ENCODE measurements at places on chromosomes 1 and 21. TPM values are rescaled to one million over a fixed set of nuclear protein-coding genes. Genes with fewer than 3 reads are reported as not detected.
A peak's percentile ranks its signal among the peaks of the same experiment; 100 is the strongest.

Gene PALMD
- total RNA-seq: 21.5 TPM

Gene BCAN
- not detected for total RNA-seq

Gene PGBD5
- 5.1 TPM for total RNA-seq

Gene HFM1
- 0.64 TPM for total RNA-seq

Gene CFAP126
- not detected for total RNA-seq

Gene NCAM2
- total RNA-seq: 15.9 TPM

- peaks cover 22% of the 10 kb centered on the region for H3K4me1 ChIP-seq
- peak overlapping the region; percentile 99 for H3K27ac ChIP-seq
- H3K27me3 ChIP-seq: no peaks in the 10 kb centered on the region
- DNase-seq: no peak
- H3K4me3 ChIP-seq: peak overlapping the region; percentile 77
- peaks cover 5% of the 10 kb centered on the region for H3K36me3 ChIP-seq
Measured at GRCh38 chr1:58780836-58781452, 2.9 kb downstream of the JUN start.

- no peak overlapping the region for H3K27ac ChIP-seq
- no peaks in the 10 kb centered on the region for H3K36me3 ChIP-seq
- DNase-seq: no peak
- no peaks in the 10 kb centered on the region for H3K27me3 ChIP-seq
- H3K4me1 ChIP-seq: no peaks in the 10 kb centered on the region
Measured at GRCh38 chr1:184596950-184597645, 157.6 kb downstream of the EDEM3 start.

DNA sequence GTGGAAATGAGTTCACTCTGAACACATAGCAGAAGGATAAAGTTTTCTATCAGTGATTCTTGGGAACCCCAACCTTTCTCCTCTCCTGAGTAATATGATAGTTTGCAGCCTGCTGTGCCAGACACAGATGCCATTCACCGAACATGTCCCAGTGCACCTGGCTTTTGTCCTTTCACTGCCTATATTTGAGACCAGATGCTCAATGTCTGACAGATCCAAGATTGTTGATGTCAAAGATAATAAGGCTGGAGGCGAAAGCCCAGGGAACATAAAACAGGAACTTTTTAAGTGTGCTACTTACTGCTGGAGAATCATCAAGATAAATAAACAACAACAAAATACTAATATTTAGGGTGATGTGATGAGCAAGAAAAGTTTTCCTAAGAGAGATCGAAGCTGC lies 139.3 kb downstream of the TIAM1 start:
- H3K36me3 ChIP-seq: no peaks in the 10 kb centered on the region
- no peak overlapping the region for H3K27ac ChIP-seq
- H3K4me3 ChIP-seq: no peak overlapping the region
- peaks cover 13% of the 10 kb centered on the region for H3K4me1 ChIP-seq
- H3K27me3 ChIP-seq: no peaks in the 10 kb centered on the region
- DNase-seq: no peak

GRCh38 chr1:39122056-39122455 lies 82.4 kb upstream of the MACF1 start:
- H3K4me1 ChIP-seq: peaks cover 19% of the 10 kb centered on the region
- no peaks in the 10 kb centered on the region for H3K27me3 ChIP-seq
- DNase-seq: no peak
- no peak overlapping the region for H3K4me3 ChIP-seq
- no peak overlapping the region for H3K27ac ChIP-seq

DNA sequence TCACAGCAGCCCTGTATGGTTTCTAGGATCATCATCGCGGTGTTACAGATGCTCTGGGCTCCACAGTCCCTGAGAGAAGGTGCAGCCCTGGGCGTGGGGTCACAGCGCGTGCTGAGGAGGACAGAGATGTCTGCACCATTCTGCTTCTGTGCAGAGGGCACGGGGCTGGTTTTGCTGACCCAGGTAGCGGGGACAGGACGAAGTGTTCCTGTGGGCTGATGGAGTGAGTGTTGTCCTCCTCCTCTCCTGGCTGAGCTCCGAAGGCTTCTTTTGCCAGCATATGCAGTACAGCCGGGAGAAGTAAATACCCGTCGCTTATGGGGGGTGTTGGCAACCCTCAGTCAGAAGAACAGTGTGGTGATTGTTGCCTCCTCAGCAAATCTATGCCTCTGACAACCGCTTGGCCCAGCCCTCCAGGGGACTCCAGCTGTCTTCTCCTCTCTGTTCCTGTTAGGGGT lies 101.5 kb downstream of the DDX20 start:
- H3K4me1 ChIP-seq: no peaks in the 10 kb centered on the region
- no peak for DNase-seq
- H3K27ac ChIP-seq: no peak overlapping the region
- no peaks in the 10 kb centered on the region for H3K27me3 ChIP-seq
- H3K4me3 ChIP-seq: no peak overlapping the region
- H3K36me3 ChIP-seq: no peaks in the 10 kb centered on the region

DNA sequence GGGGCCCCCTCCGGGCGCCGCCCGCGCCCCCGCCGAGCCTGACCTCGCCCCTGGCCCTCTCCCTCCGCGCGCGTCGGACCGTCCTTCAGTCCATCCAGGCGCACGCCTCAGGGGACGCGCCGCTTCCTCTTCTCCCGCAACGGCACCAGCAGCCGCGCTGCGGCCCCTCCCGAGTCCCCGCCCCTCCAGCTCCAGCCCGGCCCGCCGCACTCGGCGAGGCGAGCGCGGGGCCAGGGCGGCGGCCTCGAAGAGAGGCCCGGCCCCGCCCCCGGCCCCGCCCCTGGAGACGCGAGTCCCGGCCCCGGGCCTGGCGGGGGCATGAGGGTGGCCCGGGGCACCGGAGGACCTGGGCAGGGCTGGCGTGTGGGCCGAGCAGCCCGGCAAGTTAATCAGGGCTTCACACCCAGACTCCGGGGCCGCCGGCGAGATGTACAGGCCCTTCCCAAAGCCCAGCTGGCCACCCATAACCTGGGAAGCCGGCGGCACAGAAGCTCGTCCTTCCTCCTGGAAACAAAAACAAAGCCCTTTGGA lies at the start of gene IGSF3:
TSS of gene IGSF3 (minus strand) at position 159 of the 531 bp plus-strand sequence. CDS start 1,407 bp downstream, outside the sequence.
- DNase-seq: peak; percentile 92
- H3K4me3 ChIP-seq: peak within 1 kb of the TSS; percentile 68
- no peaks in the 10 kb centered on the region for H3K36me3 ChIP-seq
- H3K4me1 ChIP-seq: peaks cover 10% of the 10 kb centered on the region
- H3K27ac ChIP-seq: peak within 1 kb of the TSS; percentile 72
- H3K27me3 ChIP-seq: peaks cover 9% of the 10 kb centered on the region

DNA sequence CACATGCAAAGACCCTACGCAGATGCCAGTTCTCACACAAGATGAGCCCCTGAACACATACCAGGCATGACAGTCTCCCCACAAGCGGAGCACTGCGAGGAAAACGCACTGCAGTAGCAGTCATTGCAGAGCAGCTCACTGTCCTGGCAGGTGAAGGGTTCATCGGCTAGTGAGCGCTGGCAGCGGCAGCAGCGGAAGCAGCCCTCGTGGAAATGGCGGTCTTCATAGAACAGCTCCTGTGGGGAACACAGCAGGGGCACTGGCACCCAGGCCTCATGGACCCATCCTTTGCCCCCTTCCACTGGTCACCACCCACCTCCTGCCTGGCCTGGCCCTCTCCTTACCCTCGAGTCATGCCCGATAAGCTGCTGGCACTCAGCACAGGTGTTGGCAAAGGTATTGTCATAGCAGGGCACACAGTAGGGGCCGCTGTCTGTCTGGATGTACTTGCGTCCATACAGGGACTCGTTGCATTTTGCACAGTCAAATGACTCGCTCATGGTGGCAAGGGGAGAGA lies 6.3 kb downstream of the FHL3 start:
- H3K27ac ChIP-seq: peak overlapping the region; percentile 89
- no peak overlapping the region for H3K4me3 ChIP-seq
- DNase-seq: no peak
- H3K36me3 ChIP-seq: peaks cover 15% of the 10 kb centered on the region

DNA sequence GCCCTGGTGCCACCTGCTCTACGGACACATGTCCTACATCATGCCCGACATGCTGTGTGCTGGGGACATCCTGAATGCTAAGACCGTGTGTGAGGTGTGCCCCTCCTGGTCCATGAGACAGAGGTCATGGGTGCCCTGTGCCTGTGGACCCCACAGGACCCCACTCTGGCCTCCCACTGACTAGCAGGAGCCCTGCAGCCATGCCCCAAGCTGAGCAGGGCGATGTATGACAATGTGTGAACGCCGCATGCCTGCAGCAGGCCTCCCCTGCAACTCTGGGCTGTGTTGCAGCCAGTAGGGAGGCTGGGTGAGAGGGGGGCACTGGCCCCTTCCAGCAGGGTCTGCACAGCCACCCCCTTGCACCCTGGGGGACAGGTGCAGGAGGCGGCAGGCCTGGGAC lies 30.0 kb downstream of the PRSS38 start:
- H3K4me3 ChIP-seq: no peak overlapping the region
- no peak for DNase-seq
- H3K27me3 ChIP-seq: peaks cover 5% of the 10 kb centered on the region
- H3K36me3 ChIP-seq: no peaks in the 10 kb centered on the region
- H3K27ac ChIP-seq: no peak overlapping the region

DNA sequence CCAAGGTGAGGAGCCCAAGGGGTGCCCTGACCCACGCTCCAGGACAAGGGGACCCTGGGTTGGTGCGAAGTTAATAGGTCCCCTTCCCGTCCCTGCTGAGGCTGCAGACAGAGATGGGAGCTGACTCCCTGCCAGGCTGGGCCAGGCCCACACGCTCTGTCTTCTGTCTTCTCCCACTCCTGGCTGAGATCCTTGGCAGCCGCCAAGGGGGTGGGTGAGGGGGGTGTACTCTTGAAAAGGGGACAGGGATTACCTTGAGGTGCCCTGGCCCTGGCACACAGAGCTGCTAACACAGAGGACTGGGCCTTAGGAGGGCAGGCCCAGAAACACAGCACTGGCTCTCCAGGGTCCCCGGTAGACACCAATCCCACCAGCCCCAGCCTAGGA lies 11.0 kb upstream of the CTRC start:
- no peaks in the 10 kb centered on the region for H3K4me1 ChIP-seq
- H3K36me3 ChIP-seq: peaks cover 19% of the 10 kb centered on the region
- no peak overlapping the region for H3K4me3 ChIP-seq

GRCh38 chr1:193730017-193730416 lies 543.6 kb upstream of the B3GALT2 start:
- H3K27ac ChIP-seq: no peak overlapping the region
- no peaks in the 10 kb centered on the region for H3K4me1 ChIP-seq
- H3K27me3 ChIP-seq: no peaks in the 10 kb centered on the region
- no peak overlapping the region for H3K4me3 ChIP-seq

DNA sequence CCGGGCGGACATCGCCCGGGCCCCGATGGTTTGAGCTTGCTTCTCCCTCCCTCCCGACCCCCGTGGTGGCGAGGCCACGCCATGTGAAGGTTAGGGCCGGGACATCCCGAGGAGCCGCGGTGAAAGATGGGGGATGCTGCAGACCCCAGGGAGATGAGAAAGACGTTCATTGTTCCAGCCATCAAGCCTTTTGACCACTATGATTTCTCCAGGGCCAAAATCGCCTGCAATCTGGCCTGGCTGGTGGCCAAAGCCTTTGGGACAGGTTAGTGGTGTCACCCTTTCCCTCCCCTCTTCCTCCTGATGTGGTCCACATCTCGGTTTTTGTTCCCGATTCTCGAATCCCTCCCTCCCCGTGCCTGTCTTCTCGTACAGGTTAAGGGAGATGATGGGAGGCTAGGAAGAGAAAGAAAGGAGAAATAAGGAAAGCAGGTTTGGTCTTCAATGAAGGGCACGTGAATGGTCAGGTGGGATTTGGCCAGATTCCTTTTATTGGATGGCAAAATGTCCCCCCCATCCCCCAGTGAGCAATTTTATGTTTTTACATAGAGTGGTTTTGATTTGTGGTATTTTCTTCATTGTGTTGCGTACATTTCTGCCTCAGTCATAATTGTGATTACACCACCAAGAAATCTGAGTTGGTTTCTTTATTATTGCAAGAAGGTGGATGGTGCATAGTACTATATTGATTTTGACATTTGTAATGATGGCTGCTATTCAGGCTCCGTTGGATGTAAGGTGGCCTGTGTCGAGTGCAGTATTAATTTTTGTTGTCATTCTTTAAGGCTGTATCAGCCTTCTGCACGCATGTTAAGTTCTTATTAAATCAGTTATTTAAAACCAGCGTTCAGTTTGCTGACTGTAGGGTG lies 1.2 kb downstream of the CAMSAP2 start:
- H3K4me1 ChIP-seq: peaks cover 18% of the 10 kb centered on the region
- no peak for DNase-seq
- no peaks in the 10 kb centered on the region for H3K36me3 ChIP-seq

- no peaks in the 10 kb centered on the region for H3K27me3 ChIP-seq
- H3K27ac ChIP-seq: peak overlapping the region; percentile 11
- peaks cover 32% of the 10 kb centered on the region for H3K36me3 ChIP-seq
- H3K4me3 ChIP-seq: no peak overlapping the region
- DNase-seq: no peak
- peaks cover 6% of the 10 kb centered on the region for H3K4me1 ChIP-seq
Measured at GRCh38 chr1:10459184-10459583, 9.4 kb downstream of the CORT start.

GRCh38 chr1:40818264-40818961 lies 34.8 kb downstream of the KCNQ4 start:
- H3K36me3 ChIP-seq: no peaks in the 10 kb centered on the region
- H3K4me3 ChIP-seq: peak overlapping the region; percentile 51
- DNase-seq: peak; percentile 87
- no peaks in the 10 kb centered on the region for H3K4me1 ChIP-seq

DNA sequence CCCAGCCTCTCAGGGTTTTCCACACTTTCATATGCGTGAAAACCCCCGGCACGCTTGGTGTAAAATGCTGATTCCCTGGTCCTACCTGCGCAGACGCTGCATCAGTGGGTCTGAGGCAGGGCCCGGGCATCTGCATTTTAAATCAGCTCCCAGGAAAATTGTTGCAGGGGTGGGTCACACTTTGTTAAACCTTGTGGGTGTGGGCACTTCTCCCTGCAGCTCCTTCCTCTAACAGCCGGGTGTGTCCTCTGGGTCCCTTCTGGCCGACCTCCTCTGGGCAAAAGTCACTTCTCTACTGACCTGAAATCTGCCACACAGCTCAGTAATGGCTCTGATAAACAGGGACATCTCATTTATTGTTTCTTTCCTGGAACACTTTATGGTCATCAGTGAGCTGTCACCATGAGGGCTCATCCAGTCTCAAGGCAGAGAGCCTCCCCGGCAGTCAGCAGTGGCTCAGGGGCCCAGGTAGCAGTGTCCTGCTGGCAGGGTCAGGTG lies 52.8 kb upstream of the TMPRSS2 start:
- H3K27ac ChIP-seq: no peak overlapping the region
- H3K4me3 ChIP-seq: no peak overlapping the region
- no peaks in the 10 kb centered on the region for H3K4me1 ChIP-seq
- H3K27me3 ChIP-seq: peaks cover 10% of the 10 kb centered on the region

- no peaks in the 10 kb centered on the region for H3K27me3 ChIP-seq
- H3K27ac ChIP-seq: no peak overlapping the region
- H3K4me1 ChIP-seq: no peaks in the 10 kb centered on the region
- H3K4me3 ChIP-seq: no peak overlapping the region
- no peaks in the 10 kb centered on the region for H3K36me3 ChIP-seq
Measured at GRCh38 chr1:113242481-113242880, 147.8 kb upstream of the MAGI3 start.

DNA sequence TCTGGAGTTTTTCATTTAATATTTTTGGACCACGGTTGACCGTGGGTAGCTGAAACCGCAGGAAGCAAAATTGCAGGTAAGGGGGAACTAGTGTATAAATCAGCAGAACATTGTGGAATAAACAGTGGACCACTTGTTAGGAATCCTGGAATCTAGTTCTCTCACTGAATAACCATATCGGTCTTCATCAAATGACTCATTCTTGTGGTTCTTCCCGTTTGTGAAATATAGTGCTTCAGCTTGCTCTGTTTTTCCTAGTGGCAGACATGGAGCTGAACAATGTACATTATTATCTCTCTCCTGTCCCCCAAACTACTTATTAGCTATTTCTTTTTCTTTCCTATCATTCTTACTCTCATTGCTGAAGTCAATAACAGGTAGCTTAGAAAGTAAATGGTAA lies 61.9 kb downstream of the HSPA13 start:
- H3K36me3 ChIP-seq: no peaks in the 10 kb centered on the region
- no peak for DNase-seq
- H3K27me3 ChIP-seq: no peaks in the 10 kb centered on the region
- H3K27ac ChIP-seq: no peak overlapping the region
- H3K4me1 ChIP-seq: no peaks in the 10 kb centered on the region
- H3K4me3 ChIP-seq: no peak overlapping the region

All from upper lobe of right lung (tissue), 1 donor.